ENCODE measurements at places on chromosomes 4 and X.

DNA sequence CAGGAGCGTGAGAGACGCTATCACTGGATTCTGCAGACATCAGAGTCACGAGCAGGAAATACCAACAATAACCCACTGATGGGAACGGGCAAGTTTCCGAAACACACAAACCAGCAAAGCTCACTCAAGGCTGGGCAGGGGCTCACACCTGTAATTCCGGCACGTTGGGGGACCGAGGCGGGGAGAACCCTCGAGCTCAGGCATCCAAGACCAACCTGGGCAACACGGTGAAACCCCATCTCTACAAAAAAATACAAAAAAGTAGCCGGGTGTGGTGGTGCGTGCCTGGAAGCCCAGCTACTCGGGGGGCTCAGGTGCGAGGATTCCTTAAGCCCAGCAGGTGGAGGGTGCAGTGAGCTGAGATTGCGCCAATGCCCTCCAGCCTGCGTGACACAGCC is 17.2 kb upstream of the GTPBP6 start:
- no peak for DNase-seq

DNA sequence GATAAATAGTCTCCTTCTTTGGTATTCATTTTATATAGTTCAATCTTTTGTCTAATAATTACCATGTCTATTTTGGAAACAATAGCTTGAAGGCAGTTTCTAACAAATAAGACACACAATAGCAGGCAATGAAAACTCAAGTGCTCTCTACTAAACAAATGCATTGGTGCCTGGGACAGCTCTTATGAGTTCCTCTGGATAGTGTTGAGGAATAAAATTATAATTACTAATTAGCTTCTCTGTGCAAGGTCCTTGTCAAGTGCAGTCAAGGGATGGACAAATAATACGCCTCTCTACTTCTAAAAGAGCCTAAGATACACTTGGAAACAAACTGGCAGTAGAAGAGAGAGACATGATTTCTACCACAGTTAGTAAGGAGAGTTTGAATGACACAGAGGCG is 229.0 kb upstream of the GLRA2 start:
- DNase-seq, result no peak

DNA sequence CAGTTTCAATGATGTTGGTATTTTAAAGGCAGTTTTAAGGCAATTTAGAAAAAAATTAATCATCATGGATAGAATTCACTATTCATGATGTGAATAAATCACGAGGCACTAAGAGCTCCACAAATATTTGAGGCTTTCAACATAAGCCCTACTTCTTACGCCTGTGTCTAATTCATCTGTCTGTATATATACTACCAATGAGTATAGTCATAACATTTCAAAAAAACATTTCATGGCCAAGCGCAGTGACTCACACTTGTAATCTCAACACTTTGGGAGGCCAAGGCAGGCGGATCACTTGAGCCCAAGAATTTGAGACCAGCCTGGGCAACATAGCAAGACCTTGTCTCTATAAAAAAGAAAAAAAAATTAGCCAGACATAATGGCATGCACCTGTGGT is 56.5 kb downstream of the FBXL5 start:
- DNase-seq, result no peak

GRCh38 chrX:23374291-23374690 is 39.6 kb downstream of the PTCHD1 start:
- DNase-seq, result no peak

GRCh38 chr4:133803341-133803740 is 398.2 kb downstream of the PABPC4L start:
- no peak for DNase-seq

- DNase-seq, result no peak
These were observed 1499.3 kb downstream of the PCDH7 start for GRCh38 chr4:32219306-32220075.

DNA sequence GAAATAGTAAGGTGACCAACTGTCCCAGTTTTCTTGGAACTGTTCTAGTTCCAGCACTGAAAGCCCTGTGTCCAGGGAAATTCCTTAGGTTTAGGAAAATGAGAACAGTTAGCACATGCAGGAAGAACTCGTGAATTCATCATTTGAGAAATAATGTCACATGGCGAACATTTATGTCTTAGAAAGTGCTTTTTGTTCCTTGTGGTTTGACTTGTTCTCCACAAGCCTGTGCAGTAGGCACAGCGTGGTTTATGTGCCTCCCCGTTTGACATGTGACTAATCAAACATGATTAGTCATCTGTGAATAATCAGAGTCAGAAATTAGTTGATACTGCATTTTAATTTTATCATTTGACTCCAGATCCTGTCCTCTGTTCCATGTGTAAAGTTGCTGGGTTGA is 556.0 kb upstream of the CPEB2 start:
- no peak for DNase-seq

GRCh38 chr4:102104278-102104677 is 241.0 kb downstream of the SLC39A8 start:
- DNase-seq, result no peak

- DNase-seq, result no peak
These were observed 2.7 kb downstream of the GPRASP2 start for GRCh38 chrX:102714994-102715393.

GRCh38 chr4:147780137-147780777 is 48.4 kb downstream of the ARHGAP10 start:
- no peak for DNase-seq

GRCh38 chrX:71911731-71912050 is 1.0 kb downstream of the NHSL2 start:
- DNase-seq, result no peak

DNA sequence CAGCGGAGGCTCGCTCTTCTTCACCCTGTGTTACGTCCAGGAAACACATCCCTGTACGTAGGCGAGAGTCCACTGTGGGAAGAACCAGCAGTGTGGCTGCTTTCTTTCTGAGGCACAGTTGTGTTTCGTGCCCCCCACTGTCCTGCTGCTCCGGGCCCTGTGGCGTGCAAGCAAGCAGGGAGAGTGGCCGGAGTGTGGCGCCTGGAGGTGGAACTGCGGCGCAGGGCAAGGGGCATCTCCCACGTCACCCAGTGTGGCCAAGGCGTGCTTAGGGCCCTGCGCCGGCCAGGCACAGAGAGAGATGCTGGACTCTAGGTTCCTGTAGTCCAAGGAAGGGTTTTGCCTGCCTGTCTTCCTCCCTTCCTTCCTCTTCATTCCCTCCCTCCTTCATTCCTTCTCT is 13.3 kb upstream of the PSAPL1 start:
- no peak for DNase-seq

DNA sequence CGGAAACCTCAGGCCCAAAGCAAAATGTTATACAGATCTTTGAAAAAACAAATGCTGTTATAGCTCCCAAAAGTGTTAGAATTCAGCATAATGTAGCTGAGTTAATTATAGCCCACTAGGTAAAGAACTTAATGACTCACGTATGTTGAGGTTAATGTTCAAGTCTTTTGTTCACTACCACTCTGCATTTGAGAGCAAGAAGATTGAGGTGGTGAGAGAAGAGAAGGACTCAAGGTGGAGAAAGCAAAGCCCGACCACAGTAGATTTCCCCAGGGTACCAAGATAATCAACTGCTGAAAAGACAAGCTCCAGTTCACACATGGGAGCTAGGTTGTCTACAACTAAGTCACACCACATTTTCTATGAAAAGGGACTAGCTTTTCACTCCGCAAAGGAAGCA is 480.2 kb downstream of the DTHD1 start:
- DNase-seq, result no peak

DNA sequence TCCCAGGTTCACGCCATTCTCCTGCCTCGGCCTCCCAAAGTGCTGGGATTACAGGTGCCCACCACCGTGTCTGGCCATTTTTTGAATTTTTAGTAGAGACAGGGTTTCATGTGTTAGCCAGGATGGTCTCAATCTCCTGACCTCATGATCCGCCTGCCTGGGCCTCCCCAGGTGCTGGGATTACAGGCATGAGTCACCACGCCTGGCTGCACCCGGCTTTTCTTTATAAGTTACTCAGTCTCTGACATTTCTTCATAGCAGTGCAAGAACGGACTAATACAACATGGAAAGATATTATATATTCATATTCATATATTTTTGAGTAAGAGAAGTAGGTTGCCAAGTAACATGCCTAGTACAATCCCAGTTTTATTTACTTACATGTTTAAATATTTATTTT is 22.9 kb downstream of the SHROOM3 start:
- no peak for DNase-seq

GRCh38 chr4:92099861-92100260 is 203.9 kb upstream of the GRID2 start:
- no peak for DNase-seq

DNA sequence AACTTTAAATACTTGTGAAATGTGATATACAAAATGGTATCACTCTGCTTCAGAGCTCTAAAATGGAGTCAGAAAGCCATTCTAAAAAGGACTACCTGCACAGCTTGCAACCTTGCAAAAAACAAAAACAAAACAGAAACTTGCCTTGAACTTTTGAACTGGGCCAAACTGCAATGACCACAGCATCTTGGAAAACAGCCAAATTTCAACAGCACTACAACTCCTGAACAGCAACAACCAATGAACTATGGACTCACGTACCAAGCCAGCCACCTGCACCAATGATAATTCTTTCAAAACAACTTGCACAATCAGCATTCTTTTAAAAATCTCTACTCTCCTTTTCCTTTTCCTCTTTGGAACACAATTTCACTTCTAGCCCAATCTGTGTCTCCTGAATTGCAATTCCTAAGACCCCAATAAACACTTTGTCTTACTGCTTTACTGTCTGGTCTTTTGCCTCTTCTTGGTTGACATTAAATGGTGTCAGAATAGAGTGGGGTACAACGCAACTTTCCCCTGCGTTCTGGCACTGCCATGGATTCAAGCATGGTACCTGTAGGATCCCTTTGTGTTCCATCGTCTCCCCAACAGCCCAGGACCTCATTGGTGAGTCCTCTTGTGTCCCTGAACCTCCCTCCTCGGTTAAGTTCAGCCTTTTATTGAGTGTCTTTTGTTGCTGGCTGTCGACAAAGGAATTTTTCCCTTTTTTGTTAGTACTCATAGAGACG is 35.7 kb upstream of the FMR1 start:
- no peak for DNase-seq

DNA sequence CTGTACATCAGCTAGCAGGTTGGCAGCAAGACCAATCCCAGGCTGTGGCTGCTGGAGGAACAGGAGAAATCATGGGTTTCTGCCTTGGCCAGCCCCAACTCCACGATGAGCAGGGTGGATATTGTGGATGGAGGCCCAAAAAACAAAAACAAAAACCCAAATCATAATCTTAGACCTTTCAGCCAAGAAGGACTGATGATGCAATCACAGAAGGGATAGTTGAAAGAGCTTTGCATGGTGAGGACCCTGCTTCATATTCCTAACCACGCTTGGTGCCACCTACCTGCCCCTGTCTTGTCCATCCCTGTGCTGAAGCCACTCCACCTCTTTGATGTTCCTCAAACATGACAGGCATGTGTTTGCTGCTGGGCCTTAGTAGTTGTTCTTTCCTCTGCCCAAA is 68.8 kb upstream of the CT45A1 start:
- DNase-seq, result no peak

DNA sequence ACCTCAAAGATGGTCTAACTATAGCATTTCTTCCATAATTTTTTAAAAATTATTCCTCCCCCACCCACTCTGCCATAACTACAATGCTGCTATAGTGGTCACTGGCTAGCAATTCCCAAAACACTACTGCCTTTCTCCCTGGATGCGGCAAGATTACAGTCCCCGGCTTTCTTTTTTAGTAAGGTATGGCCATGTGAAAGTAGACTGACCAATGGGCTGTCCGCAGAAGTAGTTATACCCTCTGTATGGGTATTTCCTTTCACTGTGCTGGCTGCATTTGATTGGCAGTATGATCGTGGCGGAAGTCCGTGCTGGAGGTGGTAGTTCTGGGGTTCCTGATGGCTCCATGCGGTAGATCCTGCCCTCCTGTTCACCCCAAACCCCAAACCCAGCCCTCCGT is 166.0 kb downstream of the FBXO8 start:
- no peak for DNase-seq

- no peak for DNase-seq
These were observed 23.8 kb upstream of the HPSE start for GRCh38 chr4:83358410-83358809.

DNA sequence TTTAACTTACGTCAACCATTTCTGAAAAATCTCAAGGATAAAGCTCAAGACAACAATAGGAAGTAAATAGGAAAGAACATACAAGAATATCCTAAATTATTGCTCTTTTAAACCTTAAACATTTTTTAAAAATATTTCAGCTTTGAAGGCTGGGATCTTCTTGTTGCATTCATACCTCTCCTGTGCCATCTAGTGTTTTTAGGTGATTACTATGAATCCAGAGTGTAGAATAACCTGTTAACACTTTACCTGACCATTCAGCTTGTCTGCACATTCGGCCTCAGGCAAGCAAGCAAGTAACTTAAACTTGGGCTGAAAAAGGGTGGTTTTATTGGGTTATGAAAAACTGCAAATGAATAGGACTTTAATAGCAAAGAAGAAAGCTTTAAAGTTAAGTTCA is 507.8 kb upstream of the INTU start:
- no peak for DNase-seq

- no peak for DNase-seq
These were observed 233.1 kb upstream of the RPS6KA3 start for GRCh38 chrX:20499763-20500162.

- no peak for DNase-seq
These were observed 214.1 kb downstream of the BCOR start for GRCh38 chrX:39883666-39884065.

DNA sequence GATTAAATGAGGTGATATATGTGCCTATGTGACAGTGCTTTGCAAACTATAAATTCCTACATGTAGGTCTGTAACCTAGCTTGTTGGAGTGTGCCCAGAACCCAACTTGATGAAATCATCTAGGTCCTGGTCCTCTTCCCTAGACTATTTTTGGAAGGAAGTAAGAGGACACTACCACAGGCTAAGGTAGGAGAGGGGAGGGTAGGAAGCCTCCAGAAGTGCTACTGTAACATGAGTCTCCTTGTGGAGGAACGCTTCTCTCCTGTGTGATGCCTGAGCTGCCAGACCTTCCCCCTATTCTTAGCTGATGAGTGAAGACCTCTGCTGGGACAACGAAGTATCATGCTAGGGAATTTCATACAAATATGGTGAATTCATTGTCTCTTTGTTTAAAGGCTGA is 41.8 kb upstream of the IL21 start:
- DNase-seq, result no peak

GRCh38 chr4:121977251-121978171 is 25.7 kb upstream of the TRPC3 start:
- no peak for DNase-seq

DNA sequence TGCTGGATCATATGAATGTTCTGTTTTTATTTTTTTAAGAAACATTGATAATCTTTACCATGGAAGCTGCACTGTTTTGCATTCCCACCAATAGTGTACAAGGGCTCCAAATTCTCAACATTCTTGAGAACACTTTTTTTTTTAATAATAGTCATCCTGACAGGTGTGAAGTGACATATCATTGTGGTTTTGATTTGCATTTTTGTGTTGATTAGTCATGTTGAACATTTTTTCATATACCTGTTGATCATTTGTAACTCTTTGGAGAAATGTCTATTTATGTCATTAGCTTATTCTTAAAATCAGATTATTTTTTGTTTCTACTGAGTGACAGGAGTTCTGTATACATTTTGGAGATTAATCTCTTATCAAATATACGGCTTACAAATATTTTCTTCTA is 408.5 kb downstream of the GLUD2 start:
- no peak for DNase-seq

Data from right renal pelvis (tissue), 4 donors.